AG10803 (cell line): ENCODE measurements at places on chromosomes 2 and 18.
A peak's percentile ranks its signal among the peaks of the same experiment; 100 is the strongest.

DNA sequence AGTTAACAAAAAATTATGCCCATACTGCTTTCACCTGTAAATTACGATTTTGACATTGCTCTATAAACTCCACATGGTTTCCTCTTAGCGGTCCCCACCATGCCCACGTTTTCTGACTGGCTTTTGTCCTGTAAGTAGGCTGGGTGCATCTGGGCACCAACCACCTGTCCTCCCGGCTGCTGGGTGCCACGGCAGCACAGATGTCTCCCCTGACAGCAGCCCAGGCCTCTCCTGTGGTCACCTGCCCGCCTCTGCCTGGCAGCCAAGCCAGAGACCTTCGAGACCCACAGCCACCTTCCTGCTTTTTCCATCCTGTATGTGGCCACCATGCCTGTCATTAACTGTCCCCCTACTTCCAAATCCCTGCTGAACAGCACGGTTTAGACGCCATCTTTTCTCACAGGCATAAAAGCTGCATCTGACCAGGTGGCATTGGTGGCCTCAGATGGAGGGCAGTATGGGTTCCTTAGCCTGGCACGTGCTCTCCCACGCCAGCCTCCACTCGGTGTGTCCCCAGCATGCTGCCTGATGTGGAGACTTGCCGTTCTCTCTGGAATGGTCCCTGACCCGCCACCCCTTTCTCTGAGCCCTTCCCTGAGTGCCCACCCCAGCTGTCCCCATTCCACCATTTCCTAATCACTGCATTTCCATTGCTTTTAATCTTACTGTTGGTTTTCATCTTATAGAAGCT, 18.9 kb downstream of the SNORC start:
- DNase-seq: no peak

DNA sequence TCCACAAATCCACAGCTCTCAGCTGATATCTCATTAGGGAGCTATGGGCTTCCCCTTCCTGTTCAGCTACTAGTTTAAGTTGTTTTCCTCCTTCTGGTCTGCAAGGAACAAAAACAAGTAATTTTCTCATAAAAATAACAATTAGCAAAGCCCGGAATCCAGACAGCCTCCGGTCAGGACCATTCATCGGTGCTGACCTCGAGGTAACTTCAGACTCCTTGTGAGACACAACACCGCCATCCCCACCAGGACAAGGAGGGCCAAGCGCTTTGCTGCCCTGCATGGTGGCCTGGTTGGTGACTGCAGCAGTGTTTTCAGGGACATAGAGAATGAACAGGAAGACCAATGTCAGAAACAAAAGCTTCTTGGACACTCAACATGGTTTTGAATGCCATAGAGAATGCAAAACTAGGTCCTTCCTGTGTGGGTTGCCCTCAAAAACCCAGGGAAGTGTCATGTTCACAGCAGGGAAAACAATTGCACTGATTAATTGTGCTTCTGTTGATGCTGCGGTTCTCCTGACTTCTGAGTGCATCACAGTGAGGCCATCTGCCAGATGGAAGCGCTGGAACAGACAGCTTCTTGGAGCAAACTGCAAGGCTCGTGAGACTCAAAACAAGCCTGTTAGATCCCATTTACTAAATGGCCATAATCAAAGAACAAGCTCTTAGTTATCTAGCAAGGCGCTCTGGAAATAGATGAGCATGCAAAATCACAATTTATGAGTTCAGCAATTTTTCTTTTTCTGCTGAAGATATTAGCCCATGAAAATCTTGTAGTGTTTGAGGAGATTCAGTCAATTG, 77.1 kb downstream of the HS1BP3 start:
- DNase-seq: peak; percentile 84

- no peak for DNase-seq
Measured at GRCh38 chr2:179843541-179843940, 17.9 kb downstream of the ZNF385B start.

DNA sequence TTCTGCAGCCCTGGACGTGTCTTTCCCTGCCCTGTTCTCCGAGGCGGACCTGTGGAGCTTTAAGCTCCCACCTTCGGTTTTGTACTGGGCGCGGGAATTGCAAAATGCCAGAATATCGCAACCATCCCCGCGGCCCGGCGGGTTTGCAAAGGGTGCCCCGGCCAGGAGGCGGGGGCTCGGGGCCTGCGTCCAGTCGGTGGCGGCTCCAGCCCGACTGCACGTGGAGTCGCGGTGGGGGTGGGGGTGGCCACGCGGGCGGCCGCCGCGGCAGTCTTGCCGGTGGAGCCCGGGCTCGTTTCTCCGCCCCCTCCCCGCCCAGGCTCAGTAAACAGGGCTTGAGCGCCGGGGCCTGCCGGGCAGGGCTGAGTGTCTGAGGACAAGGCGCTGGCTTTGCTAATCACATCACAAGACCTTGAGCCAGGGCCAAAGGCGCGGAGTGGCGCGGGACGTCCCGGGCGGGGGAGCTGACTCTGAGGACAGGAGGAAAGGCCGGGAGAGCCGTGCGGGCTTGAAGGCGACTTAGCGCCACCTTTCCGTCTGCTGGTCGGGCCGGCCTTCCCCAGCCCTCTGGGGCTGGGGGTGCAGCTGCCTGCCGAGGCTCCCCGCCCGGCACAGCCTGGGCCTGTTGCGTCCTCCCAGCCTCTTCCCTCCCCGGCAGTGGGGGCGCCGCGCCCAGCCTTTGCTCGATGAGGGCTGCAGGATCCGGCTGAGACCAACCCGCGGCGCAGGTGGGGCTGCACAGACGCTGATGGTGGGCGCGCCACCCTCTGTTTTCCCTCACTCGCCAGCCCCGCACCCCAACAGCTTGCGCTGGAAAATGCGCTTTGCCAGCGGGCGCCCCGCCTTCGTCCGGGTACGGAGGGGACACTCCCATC, 786 bp upstream of the ZFP36L2 start:
- peak; percentile 74 for DNase-seq
